Osteocyte (in vitro differentiated cells): ENCODE measurements at places on chromosomes 16 and 17. TPM values are rescaled to one million over a fixed set of nuclear protein-coding genes. Genes with fewer than 3 reads are reported as not detected.

DNA sequence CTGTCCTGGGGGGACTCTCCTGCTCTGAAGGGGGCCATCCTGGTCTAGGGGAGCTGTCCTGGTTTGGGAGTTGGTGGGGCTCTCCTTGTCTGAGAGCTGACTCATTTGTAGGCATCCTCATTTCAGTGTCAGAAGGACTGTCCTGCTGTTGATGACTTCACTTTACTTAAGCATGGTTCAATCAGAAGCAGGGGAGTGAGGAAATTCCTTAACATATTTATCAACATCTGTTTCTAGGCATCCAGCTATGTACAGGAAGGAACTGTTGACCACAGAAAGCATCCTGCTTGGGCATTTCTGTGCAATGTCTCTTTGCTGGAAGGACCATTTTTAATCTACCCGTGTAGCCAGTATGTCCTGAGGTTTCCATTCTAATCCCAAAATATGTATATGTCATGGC lies 502.7 kb upstream of the HSBP1 start:
- no peaks in the 10 kb centered on the region for H3K27me3 ChIP-seq
- no peaks in the 10 kb centered on the region for H3K36me3 ChIP-seq
- no peak for DNase-seq
- H3K4me1 ChIP-seq = peaks cover 52% of the 10 kb centered on the region

GRCh38 chr17:50199803-50200456 lies 1.5 kb downstream of the COL1A1 start:
- H3K27me3 ChIP-seq = no peaks in the 10 kb centered on the region
- H3K4me1 ChIP-seq = peaks cover 74% of the 10 kb centered on the region
- peak; percentile 95 for DNase-seq
- peak overlapping the region; percentile 96 for H3K4me3 ChIP-seq
- peaks cover 57% of the 10 kb centered on the region for H3K36me3 ChIP-seq

ITGB3 gene
- total RNA-seq = 2.5 and 3.3 TPM in 2 replicates

SMIM36 gene
- not detected in 2 replicates for total RNA-seq

- no peaks in the 10 kb centered on the region for H3K27me3 ChIP-seq
- H3K4me3 ChIP-seq = no peak overlapping the region
- H3K27ac ChIP-seq = no peak overlapping the region
- no peak for DNase-seq
- peaks cover 19% of the 10 kb centered on the region for H3K4me1 ChIP-seq
Observed at GRCh38 chr16:12096157-12096777, 119.7 kb downstream of the SNX29 start.

KCTD19 gene
- 0.39 TPM in 1 of 2 replicates, not detected in the other for total RNA-seq

- H3K27ac ChIP-seq = no peak overlapping the region
- no peaks in the 10 kb centered on the region for H3K27me3 ChIP-seq
- no peak for DNase-seq
- H3K36me3 ChIP-seq = peaks cover 11% of the 10 kb centered on the region
- peaks cover 52% of the 10 kb centered on the region for H3K4me1 ChIP-seq
Observed at GRCh38 chr17:63032142-63032541, 66.1 kb downstream of the TANC2 start.

DNA sequence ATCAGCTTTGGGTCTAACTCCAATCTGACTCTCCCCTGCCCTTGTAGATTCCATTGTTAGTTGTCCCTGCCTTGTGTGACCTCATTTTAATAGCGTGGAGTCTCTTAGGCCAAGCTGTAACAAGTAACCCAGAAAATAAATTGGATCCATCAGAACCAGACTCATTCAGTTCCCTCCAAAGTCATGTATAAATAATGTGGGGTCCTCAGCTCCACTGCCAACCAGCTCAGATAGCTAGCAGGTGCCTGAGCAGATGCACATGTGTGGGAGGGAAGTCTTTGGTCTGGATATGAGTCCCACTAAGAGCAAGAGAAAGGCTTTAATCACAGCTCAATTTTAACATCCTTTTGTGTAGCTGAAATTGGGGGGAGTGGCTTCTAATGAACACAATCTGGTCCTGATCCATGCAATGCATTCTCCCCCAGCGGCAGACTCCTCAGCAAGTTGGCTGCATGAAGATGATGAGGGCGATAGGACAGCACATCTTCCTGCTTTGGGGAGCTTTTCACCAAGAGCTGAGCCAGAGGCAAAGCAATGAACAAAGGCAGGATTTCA lies 151.6 kb downstream of the ABCC12 start:
- H3K4me3 ChIP-seq = no peak overlapping the region
- H3K27me3 ChIP-seq = no peaks in the 10 kb centered on the region
- no peak overlapping the region for H3K27ac ChIP-seq
- no peak for DNase-seq

FBXW10B gene
- 0.40 TPM in 1 of 2 replicates, not detected in the other for total RNA-seq

OR4D1 gene
- 0.11 TPM in 1 of 2 replicates, not detected in the other for total RNA-seq

- DNase-seq = no peak
- H3K4me1 ChIP-seq = peaks cover 17% of the 10 kb centered on the region
- H3K27ac ChIP-seq = no peak overlapping the region
- H3K4me3 ChIP-seq = no peak overlapping the region
- no peaks in the 10 kb centered on the region for H3K36me3 ChIP-seq
Observed at GRCh38 chr16:81627729-81628244, 151.3 kb upstream of the PLCG2 start.

DNA sequence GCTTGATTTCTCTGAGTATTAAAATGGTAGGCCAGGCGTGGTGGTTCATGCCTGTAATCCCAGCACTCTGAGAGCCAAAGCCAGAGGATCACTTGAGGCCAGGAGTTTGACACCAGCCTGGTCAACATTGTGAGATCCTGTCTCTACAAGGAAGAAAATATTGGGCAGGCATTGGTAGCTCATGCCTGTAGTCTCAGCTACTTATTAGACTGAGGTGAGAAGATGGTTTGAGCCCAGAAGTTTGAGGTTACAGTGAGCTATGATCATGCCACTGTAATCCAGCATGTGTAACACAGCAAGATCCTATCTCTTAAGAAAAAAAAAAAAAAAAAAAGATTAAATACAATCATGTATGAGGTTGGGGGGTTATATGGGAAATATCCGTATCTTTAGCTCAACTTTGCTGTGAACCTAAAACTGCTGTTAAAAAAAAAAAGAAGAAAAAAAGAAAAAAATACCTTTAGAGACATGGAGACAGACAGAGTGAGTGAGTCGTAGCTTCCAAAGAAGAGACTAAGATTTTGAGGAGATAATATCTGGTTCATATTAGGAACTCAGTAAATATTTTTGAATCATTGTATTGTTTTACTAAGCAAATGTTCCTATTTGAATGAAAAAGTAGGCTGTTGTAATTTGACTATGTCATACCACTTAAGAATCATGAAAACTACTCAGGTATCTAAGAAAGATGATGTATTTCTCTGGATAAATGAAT lies 325.7 kb upstream of the TBX2 start:
- peaks cover 4% of the 10 kb centered on the region for H3K36me3 ChIP-seq
- H3K27ac ChIP-seq = no peak overlapping the region
- DNase-seq = no peak
- H3K4me3 ChIP-seq = no peak overlapping the region

- H3K4me1 ChIP-seq = no peaks in the 10 kb centered on the region
- H3K36me3 ChIP-seq = no peaks in the 10 kb centered on the region
- no peak for DNase-seq
- no peak overlapping the region for H3K4me3 ChIP-seq
- peaks cover 52% of the 10 kb centered on the region for H3K27me3 ChIP-seq
Observed at GRCh38 chr17:77712578-77712977, 245.9 kb upstream of the TNRC6C start.

DNA sequence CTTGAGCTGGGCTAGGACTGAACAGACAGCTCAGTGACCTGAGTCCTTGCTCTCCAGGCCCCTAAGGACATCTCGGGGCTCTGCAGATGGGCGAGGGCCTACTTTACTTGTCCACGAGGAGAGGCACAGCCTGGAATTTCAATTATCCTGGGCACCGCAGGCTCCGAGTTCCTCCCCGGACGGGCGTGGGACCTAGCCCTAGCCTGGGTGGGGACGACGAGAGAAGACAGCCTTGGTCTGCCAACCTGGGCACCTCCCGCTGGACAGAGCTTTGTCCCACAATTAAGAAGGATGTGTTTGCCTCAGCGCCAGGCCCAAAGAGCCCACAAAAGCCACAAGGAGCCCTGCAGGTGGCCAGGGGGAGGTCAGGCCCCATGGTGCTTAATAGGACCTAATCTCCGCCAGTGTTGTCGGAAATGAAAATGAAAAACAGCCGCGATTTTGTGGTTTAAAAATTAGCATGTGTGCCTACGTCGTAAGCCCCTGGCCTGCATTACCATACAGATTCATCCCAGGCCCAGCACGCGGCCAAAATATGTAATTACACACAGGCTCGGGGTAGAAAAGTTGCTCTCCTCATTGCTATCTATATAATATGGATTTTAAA lies 51.4 kb upstream of the LHX1 start:
- no peak for DNase-seq
- no peaks in the 10 kb centered on the region for H3K4me1 ChIP-seq
- no peak overlapping the region for H3K27ac ChIP-seq

- peak; percentile 91 for DNase-seq
- no peaks in the 10 kb centered on the region for H3K36me3 ChIP-seq
- no peaks in the 10 kb centered on the region for H3K4me1 ChIP-seq
- peak overlapping the region; percentile 68 for H3K27ac ChIP-seq
Observed at GRCh38 chr17:45948881-45949624, 50.0 kb upstream of the STH start.

PIK3R5 gene
- not detected in 2 replicates for total RNA-seq

DNA sequence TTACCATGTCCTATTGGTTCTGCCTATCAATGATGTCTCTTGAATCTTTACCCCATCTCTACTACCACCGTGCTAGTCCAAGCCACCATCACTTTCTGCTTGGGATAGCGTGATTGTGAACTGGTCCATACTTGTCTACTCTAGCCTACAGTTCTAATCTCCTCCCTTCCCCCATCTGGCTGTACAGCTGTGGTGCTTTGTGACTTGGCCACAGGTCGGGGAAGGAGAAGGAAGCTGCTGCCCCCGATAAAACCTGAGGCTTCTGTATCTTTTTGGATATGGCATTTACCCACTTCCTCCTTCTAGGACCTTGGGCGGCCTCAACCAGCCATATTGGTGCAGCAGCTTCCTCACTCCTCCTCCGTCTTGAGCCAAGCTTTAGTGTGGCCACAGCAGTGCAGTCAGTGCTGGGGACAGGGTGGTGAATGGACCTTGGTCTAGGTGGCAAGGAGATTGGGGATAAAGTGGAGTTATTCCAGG lies 314 bp upstream of the ITGA2B start:
- no peak overlapping the region for H3K27ac ChIP-seq
- H3K4me1 ChIP-seq = peaks cover 6% of the 10 kb centered on the region
- no peaks in the 10 kb centered on the region for H3K27me3 ChIP-seq
- DNase-seq = no peak
- H3K36me3 ChIP-seq = no peaks in the 10 kb centered on the region
- H3K4me3 ChIP-seq = no peak overlapping the region

DNA sequence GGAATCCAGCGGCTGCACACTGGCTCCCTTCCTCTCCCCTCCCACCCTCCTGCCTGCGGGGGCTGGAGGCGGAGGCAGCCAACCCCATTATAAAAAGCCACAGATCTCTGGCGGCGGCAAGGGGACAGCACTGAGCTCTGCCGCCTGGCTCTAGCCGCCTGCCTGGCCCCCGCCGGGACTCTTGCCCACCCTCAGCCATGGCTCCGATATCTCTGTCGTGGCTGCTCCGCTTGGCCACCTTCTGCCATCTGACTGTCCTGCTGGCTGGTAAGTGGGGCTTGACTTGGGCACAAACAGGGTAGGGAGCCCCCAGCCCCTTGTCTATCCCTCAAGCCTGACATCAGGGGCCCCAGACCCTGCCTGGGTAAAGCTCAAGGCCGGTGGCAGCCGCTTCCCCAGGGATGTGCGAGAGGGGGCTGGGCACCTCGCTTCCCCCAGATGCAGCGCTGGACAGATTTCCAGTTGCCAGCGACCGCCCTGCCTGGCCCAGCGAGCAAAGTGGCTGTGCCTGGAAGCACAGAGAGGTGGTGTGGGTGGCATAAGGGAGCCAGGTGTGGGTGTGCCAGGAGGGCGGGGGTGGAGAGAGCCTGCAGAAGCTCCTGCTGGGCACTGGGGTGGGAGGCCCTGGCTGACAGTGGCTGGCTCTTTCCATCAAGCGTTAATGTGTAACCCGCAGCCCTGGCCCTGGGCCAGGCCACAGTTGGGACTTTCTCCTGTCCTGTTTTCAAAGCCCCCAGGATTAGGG lies at the start of gene CX3CL1:
CX3CL1 (plus strand) TSS at position 119 of the 745 bp plus-strand sequence; CDS start at position 198, 79 bp downstream.
- no peak for DNase-seq
- peaks cover 14% of the 10 kb centered on the region for H3K27me3 ChIP-seq
- H3K36me3 ChIP-seq = no peaks in the 10 kb centered on the region
- peaks cover 18% of the 10 kb centered on the region for H3K4me1 ChIP-seq
- peak within 1 kb of the TSS; percentile 48 for H3K4me3 ChIP-seq

- no peaks in the 10 kb centered on the region for H3K27me3 ChIP-seq
- DNase-seq = peak; percentile 97
- H3K4me3 ChIP-seq = peak within 1 kb of the TSS; percentile 98
- peaks cover 14% of the 10 kb centered on the region for H3K36me3 ChIP-seq
- H3K4me1 ChIP-seq = peaks cover 12% of the 10 kb centered on the region
Observed at GRCh38 chr17:76103274-76104139, at the start of gene EXOC7. Gene EXOC7 (minus strand): TSS chr17:76103787. CDS start chr17:76103692, 95 bp downstream.

DNA sequence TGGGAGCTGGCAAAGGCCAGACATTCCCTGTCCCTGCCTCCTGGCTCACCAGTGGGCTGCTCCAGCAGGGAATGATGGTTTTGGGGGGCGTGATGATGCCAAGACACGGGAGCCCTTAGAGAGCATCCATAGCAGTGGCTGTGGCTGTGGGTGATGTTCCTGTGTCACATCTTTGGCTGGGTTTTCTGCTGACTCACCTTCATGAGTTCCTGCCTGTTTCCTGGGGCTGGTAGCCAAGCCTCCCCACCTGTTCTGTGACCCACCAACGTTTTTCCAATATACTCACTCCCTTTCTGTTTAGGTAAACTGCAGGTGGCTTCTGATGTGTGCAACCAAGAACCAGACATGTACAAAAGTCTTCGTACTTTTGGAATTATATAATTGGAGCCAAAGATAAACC lies 16.5 kb upstream of the NF1 start:
- no peak for DNase-seq
- no peak overlapping the region for H3K27ac ChIP-seq
- no peaks in the 10 kb centered on the region for H3K36me3 ChIP-seq
- peaks cover 7% of the 10 kb centered on the region for H3K4me1 ChIP-seq

- no peaks in the 10 kb centered on the region for H3K4me1 ChIP-seq
- H3K36me3 ChIP-seq = no peaks in the 10 kb centered on the region
- no peak overlapping the region for H3K27ac ChIP-seq
- no peak overlapping the region for H3K4me3 ChIP-seq
- H3K27me3 ChIP-seq = peaks cover 3% of the 10 kb centered on the region
- DNase-seq = no peak
Observed at GRCh38 chr16:50411034-50411433, 42.2 kb upstream of the BRD7 start.

- H3K4me3 ChIP-seq = no peak overlapping the region
- peak overlapping the region; percentile 74 for H3K27ac ChIP-seq
- H3K36me3 ChIP-seq = peaks cover 32% of the 10 kb centered on the region
Observed at GRCh38 chr17:5354886-5355415, 64.5 kb downstream of the NUP88 start.

- peak overlapping the region; percentile 63 for H3K4me3 ChIP-seq
- H3K27ac ChIP-seq = peak overlapping the region; percentile 50
- peaks cover 13% of the 10 kb centered on the region for H3K4me1 ChIP-seq
- no peak for DNase-seq
Observed at GRCh38 chr16:30985401-30986128, 558 bp downstream of the HSD3B7 start.

- H3K4me3 ChIP-seq = no peak overlapping the region
- no peak for DNase-seq
- H3K36me3 ChIP-seq = no peaks in the 10 kb centered on the region
- no peak overlapping the region for H3K27ac ChIP-seq
- H3K4me1 ChIP-seq = peaks cover 32% of the 10 kb centered on the region
Observed at GRCh38 chr16:87552772-87553573, 49.3 kb upstream of the JPH3 start.
